ENCODE measurements at places on chromosomes 2 and 18. TPM values are rescaled to one million over a fixed set of nuclear protein-coding genes. Genes with fewer than 3 reads are reported as not detected.

Gene AMER3
- total RNA-seq = not detected

Gene CD8B2
- under 0.01 TPM for total RNA-seq

Gene POLE4
- total RNA-seq = 37.1 TPM

Gene ALPI
- not detected for total RNA-seq

Gene RIOK3
- total RNA-seq = 80.8 TPM

Gene MOCOS
- 9.7 TPM for total RNA-seq

Gene RAX
- total RNA-seq = not detected

Gene UGT1A8
- total RNA-seq = not detected

Gene ANKRD53
- 4.9 TPM for total RNA-seq

Gene LHCGR
- 0.64 TPM for total RNA-seq

Gene LYPD6
- 0.16 TPM for total RNA-seq

Gene SERPINB10
- not detected for total RNA-seq

Gene SLC5A7
- total RNA-seq = under 0.01 TPM

Gene PPIG
- total RNA-seq = 50.1 TPM

Gene IHH
- total RNA-seq = not detected

Gene SCTR
- not detected for total RNA-seq

Gene STK16
- total RNA-seq = 16.4 TPM

Gene NRP2
- 23.9 TPM for total RNA-seq
